ENCODE measurements at places on chromosomes 16 and 17.

- DNase-seq = peak; percentile 61
Observed at GRCh38 chr17:7444682-7445618, at the start of gene CHRNB1. CHRNB1 (plus strand) TSS chr17:7445061; CDS start chr17:7445128, 67 bp downstream.

DNA sequence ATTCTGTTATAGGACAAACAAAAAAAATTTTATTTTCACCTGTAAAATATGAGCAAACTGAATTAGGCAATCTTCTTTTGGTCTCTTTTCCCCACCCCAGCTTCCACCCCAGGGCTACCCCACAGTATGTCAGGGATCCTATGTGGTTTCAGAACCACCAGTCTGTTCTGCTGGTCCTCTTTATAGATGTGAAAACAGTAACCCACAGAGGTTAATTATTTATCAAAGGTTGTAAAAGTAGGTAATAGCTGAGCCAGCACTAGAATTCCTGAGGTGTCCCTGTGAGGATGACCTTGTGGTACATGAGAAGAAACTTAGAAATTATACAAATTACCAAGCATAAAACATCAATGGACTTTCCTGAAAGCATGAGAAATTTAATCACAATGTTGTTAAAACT lies 428.7 kb downstream of the CNTNAP4 start:
- no peak for DNase-seq

DNA sequence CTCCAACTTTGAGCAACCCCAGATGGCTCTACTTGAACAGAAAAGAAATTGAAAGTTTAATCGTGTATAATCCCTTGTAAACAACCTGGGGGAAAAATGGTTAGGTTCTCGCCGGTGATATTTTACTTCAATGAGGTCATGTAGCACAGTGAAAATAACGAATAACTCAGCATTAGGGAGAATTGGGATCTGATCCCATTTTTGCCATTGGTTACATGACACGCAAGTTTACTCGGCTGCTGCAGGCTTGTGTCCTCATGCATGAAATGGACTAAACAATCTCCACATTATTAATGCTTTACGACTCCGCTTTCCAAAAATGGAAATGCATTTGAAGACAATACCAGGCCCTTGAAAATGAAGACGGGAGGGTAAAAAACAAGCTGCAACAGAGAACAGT lies 45.5 kb upstream of the LRRC37A3 start:
- no peak for DNase-seq

- DNase-seq = no peak
Observed at GRCh38 chr17:77304746-77305473, 164.1 kb downstream of the SEC14L1 start.

- peak; percentile 89 for DNase-seq
Observed at GRCh38 chr16:83956336-83957289, 3.6 kb downstream of the OSGIN1 start.

- DNase-seq = no peak
Observed at GRCh38 chr16:65034915-65035314, 86.9 kb downstream of the CDH11 start.

DNA sequence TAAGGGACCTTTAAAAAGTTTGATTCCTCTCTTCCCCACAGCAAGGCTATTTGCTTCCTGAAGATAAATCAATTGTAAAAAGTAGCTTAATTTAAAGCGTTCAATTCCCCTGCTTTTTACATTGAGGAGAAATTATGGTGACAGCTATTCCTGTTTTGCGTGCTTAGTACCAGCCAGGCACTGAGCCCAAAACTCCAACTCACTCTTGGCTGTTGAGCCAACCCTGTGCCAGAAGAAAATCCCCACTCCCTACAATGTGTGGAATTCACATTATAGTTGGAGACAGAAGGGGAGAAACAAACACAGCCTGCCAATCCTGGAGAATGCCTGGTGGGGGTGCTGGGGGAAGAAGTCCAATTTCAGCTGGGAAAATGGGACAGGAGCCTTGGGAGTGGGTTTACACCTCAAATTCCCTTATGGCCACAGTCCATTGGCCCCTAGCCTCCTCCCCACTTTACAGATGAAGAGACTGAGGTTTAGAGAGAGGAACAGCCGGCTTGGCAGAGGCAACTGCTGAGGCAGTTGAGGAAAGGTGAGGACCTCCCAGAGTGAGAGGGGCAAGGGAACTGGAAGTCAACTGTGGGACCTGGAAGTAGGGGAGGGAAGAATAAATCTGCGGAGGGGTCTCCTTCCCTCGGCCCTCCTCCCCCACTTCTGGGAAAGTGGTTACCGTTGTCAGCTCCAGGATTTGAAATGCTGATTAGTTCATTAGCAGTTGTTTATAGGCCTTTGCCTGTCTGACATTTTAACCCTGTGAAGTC lies 26.1 kb downstream of the CDH1 start:
- no peak for DNase-seq

- DNase-seq = no peak
Observed at GRCh38 chr16:2852003-2852730, 5.8 kb downstream of the PRSS22 start.

DNA sequence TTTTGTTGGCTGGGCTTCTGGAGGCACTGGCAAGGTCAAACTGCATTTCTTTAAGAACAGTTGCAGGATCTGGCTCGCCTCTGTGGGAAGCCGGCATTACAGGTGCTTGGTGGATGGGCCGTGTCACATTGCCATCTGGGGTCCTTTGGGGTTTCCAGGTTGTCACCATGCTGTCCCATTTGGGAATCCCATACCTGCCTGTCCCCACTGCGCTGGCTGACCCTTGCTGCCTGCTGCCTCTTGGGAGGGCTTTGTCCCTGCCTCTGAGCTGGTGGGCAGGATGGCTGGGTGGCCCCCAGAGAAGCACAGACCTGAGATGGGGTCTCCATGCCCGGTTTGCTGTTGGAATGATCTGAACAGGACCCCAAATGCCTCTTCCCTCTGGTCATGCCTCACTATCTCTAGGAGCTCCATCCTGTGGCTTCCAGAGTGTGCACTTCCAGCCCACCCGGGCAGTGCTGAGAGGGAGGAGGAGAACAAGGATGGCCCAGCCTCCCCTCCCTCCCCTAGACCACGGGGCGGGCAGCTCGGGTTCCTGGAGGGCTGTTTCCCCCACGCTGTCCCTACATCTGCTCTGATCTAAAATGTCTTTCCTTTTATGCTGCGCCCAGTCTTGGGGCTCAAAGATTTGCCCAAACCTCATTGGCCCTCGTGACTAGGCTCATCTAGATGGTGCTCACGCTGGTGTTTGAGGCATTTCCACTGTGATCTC lies 28.0 kb downstream of the OR1D5 start:
- peak; percentile 32 for DNase-seq

DNA sequence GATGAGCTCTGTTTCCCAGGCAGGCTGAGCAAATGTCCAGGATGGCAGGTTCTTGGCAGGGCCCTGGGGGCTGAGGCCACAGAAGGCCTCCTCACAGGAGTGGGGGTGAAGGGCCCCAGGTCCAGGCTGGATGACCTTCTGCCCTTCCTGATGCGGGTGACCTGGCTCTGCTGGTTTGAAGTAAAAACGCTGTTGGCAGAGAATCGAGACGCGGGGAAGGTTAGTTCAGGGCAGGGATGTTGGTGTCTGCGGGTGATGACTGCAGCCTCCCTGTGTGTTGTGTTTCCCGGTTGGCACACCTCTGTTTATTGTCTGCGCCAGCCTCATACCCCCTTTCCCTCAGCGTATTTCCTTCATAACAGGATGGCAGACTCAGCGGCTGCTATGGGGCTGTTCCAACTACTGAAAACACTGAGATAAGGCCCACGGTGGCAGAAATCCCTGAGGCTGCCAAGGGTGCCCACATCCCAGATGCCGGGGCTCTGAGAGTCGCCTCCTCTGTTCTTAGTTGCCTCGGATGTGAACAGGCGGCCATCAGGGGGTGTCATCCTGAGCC lies 104.6 kb downstream of the METRNL start:
- DNase-seq = peak; percentile 35

DNA sequence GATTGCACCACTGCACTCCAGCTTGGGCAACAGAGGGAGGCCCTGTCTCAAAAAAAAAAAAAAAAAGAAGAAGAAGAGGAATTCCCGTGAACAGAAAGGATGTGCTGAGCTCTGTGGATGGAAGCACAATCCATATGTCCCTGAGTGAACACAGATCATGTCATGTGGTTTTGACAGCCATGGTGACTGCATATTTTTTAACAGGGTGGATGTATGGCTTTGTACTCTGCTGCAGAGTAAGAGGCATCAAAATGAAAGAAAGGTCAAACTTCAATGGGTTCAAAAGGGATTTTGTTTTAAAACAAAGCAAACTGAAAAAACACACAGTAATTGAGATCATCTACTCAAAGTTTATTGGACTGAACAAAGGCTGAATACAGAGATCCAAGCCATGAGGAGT lies 31.5 kb downstream of the MXRA7 start:
- no peak for DNase-seq

GRCh38 chr16:79887541-79888540 lies 287.3 kb upstream of the MAF start:
- DNase-seq = no peak

GRCh38 chr16:55700961-55701360 lies 45.2 kb downstream of the SLC6A2 start:
- DNase-seq = no peak

DNA sequence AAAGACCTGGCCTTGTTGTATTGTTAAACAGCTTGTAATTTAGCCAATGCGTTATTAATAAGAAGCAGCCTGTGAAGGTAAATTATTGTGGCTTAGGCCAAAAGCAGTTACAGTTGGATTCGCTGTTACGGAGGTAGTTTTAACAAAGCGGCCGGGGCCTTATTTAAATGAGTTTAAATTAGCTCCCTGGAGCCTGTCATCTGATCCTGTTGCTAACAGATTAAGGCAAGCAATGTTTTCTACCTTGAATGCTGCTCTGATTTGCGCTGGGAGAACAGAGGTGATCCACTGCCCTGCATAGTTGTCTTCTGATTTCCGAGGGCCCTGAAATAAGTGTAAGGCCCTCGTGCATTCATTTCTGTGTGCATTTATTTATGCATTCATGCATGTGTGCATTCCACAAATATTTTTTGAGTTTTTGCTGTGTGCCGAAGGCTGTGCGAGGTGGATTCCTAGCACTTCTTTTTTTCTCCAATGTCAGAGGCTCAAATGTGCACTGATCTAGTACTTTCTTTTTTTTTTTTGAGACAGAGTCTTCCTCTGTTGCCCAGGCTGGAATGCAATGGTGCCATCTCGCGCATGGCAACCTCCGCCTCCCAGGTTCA lies 10.9 kb downstream of the SEC14L5 start:
- DNase-seq = no peak

DNA sequence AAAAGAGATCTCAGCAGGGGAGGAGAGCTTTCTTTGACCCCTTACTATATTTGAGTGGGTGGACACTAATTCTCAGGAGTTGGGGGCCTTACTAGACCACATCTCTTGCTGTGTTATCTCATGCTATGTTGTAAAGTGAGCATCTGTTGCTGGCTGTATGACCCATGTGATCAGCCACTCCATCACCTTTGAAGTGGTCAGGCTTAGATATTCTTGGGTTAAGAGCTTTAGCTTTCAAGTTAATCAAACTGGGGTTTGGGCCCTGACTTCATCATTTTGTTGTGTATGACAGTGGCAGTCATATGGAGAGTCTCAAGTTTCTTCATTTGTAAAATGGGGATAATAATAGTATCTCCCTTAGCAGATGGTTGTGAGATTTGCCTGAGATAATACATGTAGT lies 201.1 kb downstream of the FTO start:
- no peak for DNase-seq

GRCh38 chr17:40325156-40326013 lies 16.4 kb downstream of the RARA start:
- DNase-seq = no peak

DNA sequence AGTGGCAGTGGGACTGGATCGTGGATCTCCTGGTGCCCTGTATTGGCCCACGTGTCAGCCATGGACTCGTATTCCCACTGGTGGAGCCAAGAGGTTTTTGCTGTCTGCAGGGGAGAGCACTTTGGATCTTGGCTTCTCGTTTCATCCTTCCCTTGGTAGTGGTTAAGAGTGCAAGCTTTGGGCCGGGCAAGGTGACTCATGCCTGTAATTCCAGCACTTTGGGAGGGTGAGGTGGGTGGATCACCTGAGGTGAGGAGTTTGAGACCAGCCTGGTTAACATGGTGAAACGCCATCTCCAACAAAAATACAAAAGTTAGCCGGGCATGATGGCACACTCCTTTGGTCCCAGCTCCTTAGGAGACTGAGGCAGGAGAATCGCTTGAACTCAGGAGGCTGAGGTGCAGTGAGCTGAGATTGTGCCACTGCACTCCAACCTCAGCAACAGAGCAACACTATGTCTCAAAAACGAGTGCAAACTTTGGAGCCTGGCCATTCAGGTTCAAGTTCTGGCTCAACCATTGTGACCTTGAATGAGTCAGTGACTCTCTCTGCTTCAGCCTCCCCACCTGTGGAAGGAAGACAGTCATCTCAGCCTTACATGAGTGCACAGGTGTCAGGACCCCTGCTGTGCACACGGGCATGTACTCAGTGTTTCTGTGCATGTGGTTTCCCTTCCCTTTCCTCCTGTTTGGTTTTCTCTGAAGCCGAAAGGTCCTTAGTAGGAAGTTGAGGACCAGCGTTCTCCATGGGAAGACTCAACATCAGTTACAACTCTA lies 57.4 kb downstream of the PLCG2 start:
- no peak for DNase-seq

DNA sequence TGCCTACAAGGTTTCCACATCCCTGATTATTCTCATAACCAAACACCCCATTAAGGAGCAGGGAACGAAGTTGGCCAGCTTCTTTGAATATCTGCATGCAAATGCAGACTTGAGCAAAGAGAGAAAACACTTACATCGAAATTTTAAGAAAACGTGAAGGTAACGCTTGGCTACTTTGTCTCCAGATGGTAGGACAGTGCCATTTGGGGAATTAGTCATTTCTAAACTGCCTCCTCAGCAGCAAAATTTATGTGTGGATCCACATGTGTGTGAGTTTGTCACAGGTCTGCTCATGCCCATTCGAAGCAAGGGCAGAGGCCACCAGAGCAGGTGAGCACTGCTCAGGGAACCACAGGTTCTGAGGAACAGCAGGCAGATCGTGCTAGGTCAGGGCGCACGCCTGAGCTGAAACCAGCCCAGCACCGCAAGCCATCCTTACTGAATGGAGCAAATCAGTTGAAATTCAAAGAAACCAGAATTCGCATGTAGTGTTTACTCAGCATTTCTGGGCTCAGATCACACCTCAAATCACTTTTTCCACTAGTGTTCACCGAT lies 80.1 kb downstream of the SOCS1 start:
- peak; percentile 79 for DNase-seq

DNA sequence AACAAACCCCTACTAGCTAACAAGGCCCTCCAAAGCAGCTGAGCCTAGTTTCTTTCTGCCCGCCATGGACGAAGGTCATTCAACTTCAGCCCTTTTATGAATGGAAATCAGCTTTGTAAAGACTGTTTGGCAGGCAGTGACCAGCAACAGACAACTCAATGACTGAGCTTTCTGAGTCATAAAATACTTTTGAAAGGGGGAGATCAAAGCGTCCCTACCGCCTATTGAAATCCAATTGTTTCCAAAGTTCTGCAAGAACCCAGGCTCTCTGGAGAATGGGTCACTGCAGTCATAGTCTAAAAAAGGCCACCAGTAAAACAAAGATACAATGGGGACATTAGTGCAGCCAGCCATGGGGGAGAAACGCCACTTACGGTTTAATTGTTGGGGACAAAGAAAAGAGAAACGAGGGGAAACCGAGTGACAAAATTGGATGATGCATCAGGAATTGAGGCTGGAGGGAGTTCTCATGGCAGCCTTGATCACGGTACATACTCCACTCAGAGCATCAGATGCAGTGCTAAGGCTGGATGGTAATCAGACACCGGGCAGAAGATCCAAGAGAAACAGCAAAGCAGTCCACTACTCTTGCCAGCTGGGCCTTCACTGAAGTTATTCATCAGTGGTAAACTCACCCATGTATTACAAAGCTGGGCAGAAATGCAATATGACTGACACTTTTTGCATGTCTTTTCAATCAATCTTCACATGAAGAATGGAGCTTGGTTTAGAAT lies 9.8 kb downstream of the ADAMTS18 start:
- no peak for DNase-seq
